ENCODE measurements at places on chromosomes 13 and 19.

- peak; percentile 35 for DNase-seq
These were observed 259.5 kb downstream of the NHLRC3 start for GRCh38 chr13:39297664-39298171.

DNA sequence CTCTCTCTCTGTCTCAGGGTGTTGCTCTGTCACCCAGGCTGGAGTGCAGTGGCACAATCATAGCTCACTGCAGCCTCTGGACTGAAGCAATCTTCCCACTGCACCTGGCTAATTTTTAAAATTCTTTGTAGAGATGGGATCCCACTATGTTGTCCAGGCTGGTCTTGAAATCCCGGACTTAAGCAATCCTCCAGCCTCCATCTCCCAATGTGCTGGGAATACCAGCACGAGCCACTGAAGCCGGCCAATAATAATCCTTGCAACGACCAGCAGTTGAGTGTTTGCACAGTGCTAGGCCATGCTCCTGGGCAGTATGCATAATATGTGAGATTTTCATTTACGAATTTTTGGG, 640 bp upstream of the EPOR start:
- DNase-seq, result no peak

- DNase-seq, result no peak
These were observed at the start of gene VSTM1 for GRCh38 chr19:54063350-54064116. Gene VSTM1, minus strand, starts transcription at chr19:54063897. Its CDS starts 120 bp downstream, at chr19:54063777.

- DNase-seq, result peak; percentile 66
These were observed 36.4 kb upstream of the IGFL1 start for GRCh38 chr19:46192992-46193650.

- DNase-seq, result no peak
These were observed 10.9 kb downstream of the FREM2 start for GRCh38 chr13:38697628-38698333.

DNA sequence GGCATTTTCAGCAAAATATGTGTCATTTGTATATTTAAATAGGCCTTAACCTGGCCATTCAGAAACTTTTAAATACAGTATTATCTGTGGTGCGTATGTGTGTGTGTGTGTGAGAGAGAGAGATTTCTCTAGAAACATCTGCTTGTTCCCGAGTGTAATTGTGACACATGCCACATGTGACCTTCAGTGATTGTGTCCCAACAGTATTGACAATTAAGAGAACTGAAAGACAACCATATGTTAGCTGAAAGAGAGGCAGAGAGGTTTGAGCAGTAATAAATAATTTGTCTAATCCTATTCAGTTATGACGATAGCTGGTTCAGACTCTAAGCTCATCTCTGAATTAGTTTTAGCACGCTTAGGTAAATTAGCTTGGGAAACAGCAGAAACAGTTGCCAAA, 1503.1 kb downstream of the PCDH9 start:
- no peak for DNase-seq

- no peak for DNase-seq
These were observed 26.0 kb downstream of the TM9SF2 start for GRCh38 chr13:99527301-99527700.

GRCh38 chr13:66180836-66181235, 1049.3 kb downstream of the PCDH9 start:
- no peak for DNase-seq

GRCh38 chr13:20426766-20427448, 98.8 kb downstream of the CRYL1 start:
- DNase-seq, result no peak

GRCh38 chr19:51809787-51810186, 14.8 kb downstream of the FPR3 start:
- no peak for DNase-seq

DNA sequence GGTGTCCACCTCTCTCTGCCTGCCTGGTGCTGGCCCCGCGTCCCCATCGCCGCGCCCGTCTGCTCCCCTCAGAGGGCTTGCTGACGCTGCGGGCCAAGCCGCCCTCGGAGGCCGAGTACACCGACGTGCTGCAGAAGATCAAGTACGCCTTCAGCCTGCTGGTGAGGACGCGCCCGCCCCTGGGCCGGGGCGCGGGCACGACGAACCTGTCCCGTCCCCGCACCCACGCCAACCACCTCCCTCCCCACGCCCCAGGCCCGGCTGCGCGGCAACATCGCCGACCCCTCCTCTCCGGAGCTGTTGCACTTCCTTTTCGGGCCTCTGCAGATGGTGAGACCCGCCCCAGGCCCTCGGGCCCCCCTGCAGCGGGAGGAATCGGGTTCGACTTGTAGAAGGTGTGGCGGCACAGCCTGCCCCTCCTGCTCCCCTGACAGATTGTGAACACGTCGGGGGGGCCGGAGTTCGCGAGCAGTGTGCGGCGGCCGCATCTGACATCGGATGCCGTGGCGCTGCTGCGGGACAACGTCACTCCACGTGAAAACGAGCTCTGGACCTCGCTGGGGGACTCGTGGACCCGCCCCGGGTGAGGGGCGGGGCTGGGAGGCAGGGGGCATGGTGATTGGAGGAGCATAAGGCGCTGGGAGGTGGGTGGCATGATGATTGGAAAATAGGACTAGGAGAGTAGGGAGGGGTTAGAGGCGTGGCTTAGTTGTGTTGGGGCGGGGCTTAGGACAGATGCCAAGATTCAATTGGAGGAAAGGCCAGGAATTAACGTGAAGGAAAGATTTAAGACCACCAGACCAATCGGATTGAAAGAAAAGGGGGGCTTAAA, 6.6 kb downstream of the EPS8L1 start:
- peak; percentile 26 for DNase-seq

- no peak for DNase-seq
These were observed 1.3 kb upstream of the LENG1 start for GRCh38 chr19:54160854-54161253.

GRCh38 chr19:44356383-44357111, at the start of gene ZNF112:
Gene ZNF112, minus strand, starts transcription at chr19:44356680. Its CDS starts 16,141 bp downstream, at chr19:44340539.
- DNase-seq, result peak; percentile 94

Data from fibroblast of skin of abdomen (primary cell).